NCI-H2081 (cell line): ENCODE measurements at places on chromosomes 6 and 20.

- DNase-seq: no peak
Observed at GRCh38 chr20:32510601-32511357, 74.4 kb downstream of the NOL4L start.

DNA sequence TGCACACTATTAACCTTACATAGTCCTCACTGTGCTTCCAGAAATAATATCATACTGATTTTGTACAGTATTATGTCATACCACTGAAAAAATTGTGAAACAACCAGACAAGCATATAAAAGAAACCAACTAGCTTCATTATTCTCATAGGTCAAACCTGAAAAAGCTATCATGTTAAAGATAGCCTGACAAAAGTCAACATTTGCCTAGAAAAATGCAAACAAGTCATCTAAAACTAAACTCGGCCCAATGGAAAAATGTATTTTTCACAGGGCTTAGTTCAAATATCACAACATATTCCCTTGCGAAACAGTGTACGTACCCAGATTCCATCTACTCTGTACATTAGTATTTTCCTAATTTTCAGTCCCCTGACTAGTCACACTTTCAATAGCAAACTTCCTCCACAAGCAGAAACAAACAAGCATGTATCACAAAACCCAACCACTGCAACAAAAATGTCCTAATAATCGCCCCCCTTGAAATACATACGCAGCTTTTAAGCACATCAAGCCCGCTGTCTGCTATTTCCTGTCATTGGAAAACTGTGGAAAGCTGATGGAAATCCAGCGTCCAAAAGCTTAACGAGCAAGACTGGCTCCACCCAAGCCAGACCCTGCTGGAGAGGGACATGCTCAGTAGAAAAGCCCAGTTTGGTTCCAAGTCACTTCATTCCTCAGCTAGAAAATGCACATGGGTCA lies 93.1 kb downstream of the EPB41L2 start:
- DNase-seq: no peak

GRCh38 chr6:90382760-90383159 lies 86.1 kb upstream of the BACH2 start:
- DNase-seq: no peak

GRCh38 chr6:116210316-116210715 lies 43.6 kb downstream of the TSPYL4 start:
- no peak for DNase-seq

- DNase-seq: no peak
Observed at GRCh38 chr20:45051204-45052060, 49.5 kb downstream of the KCNS1 start.

DNA sequence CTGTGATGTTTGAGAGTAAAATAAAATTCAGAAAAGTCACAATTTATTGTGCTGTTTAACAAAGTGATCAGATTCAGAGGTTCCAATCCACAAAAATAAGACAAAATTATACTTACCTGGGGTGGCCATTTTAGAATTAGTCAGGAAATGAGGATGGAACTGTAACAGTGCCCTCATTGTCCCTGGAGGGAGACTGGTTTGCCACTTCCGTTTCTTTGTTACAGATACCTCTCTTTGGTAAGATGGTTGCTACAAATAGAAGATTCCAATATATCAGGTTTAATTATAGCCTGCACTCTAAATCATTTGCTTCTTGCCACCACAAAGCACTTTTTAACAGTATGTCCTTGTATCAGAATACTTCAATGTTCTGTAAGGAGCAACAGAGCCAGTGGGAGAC lies 95.6 kb downstream of the CTNNBL1 start:
- no peak for DNase-seq

DNA sequence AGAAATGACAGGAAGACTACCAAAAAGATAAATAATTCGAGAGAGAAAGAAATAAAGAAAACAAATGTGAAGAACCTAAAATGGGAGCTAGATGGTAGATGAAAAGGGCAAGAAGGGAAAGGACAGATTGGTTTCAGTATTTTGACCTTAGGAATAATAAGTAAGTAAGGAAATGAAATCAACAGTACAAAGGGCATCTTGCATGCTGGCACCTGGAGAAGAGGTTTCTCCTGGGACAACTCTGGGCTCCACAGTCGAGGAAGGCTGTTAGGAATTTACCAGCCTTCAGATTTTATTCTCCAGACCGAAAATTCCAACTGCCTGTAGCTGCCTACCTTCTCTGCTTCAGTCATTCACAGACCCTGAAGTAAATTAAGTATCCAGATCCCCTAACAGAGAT lies 80.5 kb downstream of the SMLR1 start:
- DNase-seq: no peak

GRCh38 chr6:17271628-17272027 lies 9.5 kb upstream of the RBM24 start:
- DNase-seq: no peak

DNA sequence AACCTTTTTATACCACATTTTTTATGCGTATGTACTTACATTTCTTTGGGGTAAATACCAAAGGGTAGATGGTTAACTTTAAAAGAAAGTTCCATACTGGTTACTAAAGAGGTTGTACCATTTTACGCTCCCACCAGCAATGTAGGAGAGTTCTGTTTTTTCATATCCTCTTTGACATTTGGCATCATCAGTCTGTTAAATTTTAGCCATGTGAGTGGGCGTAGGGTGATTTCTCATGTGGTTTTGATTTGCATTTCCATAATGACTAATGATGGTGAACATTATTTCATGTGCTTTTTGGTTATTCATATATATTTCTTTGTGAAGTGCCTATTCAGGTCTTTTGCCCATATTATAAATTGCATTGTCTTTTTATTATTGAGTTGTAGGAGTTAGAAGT lies 194.2 kb downstream of the PRL start:
- no peak for DNase-seq

DNA sequence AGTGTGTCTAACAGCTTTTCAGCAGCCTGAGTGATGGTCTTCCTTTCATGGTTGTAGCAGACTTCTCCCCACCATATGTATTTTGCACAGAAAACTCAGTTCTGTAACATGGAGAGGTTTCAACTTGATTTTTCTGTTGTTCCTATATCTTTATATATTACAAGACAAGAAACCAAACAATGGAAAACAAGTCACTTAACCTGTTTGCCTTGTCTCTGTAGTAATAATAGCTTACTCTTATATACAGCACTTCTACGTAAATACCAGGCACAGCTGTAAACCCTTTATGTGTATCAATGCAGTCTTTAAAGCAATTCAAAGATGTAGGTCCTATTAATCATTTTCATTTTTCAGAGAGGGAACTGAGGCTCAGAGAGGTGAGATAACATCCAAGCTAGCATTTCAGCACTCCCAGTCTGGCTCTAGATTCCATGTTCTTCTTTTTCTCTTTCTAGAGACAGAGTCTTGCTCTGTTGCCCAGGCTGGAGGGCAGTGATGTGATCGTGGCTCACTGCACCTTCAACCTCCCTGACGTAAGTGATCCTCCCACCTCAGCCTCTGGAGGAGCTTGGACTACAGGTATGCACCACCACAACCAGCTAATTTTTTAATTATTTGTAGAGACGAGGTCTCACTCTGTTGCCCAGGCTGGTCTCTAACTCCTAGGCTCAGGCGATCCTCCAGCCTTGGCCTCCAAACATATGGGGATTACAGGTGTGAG lies 90.4 kb downstream of the DTNBP1 start:
- DNase-seq: no peak

DNA sequence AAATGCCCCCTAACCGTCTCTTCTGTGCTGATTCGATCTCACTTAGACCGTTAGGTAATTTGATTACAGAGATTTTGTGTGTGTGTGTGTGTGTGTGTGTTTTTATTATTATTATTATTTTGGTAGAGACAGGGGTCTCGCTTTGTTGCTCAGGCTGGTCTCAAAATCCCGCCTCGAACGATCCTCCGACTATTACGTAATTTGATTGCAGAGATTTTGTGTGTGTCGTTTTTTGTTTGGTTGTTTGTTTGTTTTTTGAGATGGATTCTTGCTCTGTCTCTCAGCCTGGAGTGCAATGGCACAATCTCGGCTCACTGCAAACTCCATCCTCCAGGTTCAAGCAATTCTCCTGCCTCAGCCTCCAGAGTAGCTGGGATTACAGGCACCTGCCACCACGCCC lies 28.3 kb downstream of the FOXF2 start:
- no peak for DNase-seq

DNA sequence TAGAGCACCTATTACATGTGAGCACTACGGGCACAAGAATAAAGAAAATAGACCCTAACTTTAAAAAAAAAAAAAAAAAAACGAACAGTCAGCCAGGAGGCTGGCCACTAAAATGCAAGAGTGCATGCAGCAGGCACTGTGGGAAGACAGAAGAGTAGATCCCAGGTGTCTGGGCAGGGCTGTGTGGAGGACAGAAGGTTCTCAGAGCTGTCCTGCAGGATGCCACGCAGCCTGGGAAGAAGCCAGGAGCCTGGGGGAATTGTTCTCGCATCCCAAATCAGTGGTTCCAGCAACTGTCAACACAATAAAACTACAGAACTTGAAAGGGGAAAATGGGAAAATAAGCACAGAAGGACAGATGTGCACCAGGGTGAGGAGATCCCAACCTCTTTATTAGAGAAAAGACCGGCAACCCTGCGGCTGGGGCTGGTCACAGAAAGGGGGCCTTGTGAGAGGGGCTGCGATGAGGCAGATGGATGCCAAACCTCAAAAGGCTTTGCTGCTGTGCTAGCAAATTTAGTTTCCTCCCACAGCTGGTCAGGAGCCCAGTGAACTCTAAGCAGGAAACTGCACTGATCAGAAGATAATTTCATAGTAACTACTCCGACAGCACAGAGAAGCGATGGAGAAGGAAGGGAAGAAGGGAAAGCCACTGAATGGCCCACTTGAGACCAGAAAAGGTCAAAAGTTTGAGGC lies 30.9 kb downstream of the MAP3K5 start:
- peak; percentile 24 for DNase-seq

DNA sequence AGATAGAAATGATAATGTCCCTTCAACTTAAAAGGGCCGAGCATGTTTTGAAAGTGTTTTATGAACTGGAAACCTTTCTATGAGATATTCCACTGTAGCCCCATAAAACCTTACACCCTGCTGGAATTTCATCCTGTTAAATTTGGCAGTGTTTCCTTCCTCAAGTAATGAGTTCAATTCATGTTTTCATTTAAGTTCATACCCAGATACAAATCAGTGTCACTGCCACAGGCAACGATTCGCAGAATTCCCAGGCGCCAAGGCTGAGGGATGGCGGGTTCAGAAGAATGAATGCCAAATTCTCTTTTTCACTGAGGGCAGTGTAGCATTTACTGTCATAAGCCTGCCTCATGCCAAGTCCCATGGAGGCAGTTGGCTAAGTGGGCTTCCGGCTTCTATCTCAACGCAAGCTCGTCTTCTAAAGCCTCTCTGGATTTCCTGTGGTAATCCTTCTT lies 511.8 kb upstream of the ID4 start:
- no peak for DNase-seq

DNA sequence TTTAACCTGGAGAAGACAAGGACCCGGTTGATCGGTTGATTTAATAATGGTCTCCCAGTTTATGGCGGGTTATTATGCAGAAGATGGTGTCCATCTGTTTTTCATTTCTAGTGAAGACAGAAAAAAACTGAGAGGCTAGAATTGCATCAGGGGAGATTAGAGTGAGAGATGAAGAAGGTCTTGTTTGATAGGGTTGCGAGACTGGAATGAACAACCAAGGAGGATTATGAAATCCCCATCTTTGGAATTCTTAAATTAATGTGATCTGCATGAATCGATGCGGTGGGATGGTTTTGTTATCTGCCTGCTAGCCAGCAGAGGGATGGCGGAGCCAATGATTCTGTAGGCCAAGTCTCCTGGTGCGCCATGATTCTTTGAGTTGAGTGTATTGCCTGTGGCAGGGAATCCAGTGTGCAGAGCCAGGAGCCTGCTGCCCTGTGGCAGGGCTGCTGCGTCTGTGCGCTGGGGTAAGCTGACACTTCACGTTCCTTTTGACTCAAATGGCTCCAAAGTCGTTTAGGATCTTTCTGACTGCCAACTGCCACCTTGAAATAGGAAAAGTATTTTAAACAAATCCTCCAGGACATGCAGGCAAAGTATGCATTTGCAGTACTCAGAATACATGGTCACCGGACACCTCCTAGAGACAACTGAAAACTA lies 200.1 kb downstream of the CLIC5 start:
- DNase-seq: no peak

- no peak for DNase-seq
Observed at GRCh38 chr6:63097222-63097621, 114.0 kb upstream of the FKBP1C start.

DNA sequence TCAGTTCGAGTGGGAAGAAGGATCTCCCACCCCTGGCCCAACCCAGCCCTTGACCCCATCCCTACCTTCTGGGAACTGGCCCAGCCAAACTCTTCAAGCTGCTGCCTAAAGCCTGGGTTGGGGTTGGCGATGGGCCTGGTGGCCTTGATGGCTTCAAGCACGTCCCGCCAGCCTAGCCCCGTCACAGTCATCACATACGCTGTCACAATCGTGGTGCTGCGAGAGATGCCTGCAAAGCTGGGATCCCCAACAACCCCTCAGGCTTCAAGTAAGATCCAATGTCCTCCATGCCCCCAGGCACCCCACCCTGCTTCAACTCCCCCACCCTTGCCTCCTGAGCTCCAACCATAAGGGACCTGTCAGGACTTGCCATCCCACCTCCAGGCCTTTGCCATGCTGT lies 7.8 kb downstream of the DUSP15 start:
- no peak for DNase-seq

GRCh38 chr6:139135578-139136545 lies 982 bp downstream of the HECA start:
- DNase-seq: no peak

DNA sequence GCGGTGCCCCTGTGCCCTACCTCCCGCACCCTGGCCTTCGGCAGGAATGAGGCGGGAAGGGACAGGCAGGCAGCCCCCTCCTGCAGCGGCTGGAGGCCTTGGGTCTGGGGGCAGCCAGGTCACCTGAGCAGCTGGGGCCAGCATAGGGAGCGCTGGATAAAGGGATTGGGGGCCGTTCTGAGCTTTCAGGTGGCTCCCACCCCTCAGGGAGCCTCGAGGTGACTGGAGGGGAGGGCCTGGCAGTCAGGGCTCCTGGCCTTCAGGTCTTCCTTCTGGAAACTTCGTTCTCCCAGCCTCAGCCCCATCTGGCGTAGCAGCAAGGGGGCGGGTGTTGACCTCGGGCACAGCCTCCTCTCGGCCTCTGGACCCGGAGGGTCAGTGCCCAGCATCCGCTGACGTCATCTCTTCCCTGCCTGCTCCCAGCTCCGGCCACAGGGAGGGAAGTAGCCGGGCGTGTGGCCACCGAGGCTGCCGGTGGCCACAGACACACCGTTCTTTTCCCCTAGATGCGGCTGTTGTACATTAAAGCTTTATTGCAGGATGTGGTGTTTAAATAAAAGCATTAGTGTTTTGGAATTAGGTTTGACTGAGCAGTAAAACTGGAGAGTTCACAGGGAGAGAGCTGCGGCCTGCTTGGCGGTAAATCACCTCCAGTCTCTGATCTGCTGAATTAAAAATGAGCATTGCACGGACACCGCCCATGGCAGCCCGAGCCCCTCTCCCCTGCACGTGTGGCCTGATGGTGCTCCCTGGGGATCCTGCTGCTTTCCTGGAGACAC lies 80.0 kb upstream of the GATA5 start:
- no peak for DNase-seq
